NK-92 treated with Interleukin-12 subunit alpha and Interleukin-12 subunit beta, amount 100 ng/mL, for 24 hours (cell line): ENCODE measurements at places on chromosomes 5 and 9.

GRCh38 chr9:108885643-108886348 is 23.7 kb downstream of the ACTL7A start:
- DNase-seq, result no peak

- DNase-seq, result no peak
These were observed 315 bp upstream of the GPR150 start for GRCh38 chr5:95619514-95620029.

DNA sequence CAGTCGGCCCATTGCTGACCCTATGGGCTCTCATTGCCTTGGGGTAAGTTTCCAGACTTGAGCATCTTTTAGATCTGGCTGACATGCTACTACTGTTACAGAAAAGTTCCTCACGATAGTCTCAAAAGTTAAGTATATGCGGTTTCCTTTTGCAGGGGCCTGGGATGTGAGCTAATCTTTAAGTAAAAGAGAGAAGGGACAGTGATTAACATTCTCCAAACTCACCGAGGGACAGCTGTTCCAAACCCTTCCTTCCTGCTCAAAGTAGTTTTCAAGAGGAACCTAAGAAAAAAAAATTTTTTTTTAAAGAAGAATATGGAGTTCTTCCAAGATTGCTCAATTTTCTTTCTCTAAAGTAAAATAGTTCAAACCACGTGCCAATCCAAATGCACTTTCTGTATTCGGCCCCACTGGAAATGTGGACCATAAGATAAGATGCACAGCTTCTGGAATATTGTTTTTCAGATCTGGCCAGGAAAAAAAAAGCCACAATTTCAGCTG is 168.0 kb upstream of the SPRY4 start:
- DNase-seq, result no peak

GRCh38 chr9:26983340-26983739 is 22.1 kb downstream of the LRRC19 start:
- no peak for DNase-seq

GRCh38 chr5:1725641-1726468 is 73.8 kb downstream of the MRPL36 start:
- no peak for DNase-seq

DNA sequence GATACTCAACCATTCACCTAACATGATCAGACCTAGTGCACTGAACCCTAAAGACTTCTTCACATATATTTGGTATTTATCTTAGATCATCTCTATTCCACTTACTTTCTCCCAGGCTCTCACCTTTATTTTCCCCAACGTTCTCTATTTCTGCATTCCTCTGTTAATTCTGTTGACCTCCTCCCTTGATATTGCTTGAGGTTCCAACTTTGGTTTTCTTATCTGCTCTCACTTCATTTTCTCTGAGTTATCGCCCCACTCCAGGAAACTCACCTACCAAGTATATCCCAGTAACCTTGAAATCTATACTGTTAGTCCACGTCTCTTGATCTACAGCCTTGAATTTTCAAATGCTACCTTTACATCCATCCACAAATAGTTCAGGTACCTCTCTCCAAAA is 9.2 kb downstream of the NADK2 start:
- DNase-seq, result no peak

GRCh38 chr5:91345461-91345860 is 37.7 kb downstream of the ARRDC3 start:
- DNase-seq, result no peak

GRCh38 chr9:74804018-74804385 is 83.7 kb downstream of the TRPM6 start:
- DNase-seq, result no peak

DNA sequence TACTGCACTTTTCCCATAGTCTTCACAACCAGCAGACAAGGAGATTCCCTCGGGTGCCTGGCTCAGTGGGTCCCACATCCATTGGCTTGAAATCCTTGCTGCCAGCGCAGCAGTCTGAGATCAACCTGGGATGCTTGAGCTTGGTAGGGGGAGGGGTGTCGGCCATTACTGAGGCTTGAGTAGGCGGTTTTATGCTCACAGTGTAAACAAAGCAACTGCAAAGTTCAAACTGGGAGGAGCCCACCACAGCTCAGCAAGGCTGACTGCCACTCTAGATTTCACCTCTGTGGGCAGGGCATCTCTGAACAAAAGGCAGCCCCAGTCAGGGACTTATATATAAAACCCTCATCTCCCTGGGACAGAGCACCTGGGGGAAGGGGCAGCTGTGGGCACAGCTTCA is 512.3 kb upstream of the MPDZ start:
- DNase-seq, result no peak

DNA sequence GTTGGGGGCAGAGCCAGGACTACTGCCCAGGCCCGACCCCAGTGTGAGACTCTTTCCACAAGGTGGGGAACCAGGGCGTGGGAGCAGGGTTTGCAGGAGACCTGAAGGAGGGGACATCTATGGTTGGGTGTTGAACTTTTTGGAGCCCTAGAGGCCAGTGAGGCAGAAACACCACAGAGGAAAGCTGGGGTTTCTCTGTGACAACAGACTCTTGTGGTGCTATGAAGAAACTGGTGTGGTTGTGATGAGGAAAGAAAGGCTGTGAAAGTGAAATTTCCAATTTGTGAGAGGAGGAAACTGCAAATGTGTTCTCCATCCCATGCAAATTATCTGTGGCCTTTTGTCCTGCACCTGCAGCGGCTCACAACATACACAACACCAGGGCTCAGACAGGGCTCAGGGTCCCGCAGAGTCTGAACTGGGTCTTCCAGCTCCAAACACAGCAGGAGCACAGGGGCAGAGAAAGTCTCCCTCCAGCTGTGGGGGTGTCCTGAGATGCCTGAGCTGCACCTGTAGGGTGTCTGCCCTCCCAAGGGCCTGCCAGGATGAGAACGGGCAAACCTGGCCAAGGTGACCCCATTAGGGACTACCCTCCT is 51.4 kb upstream of the GRHPR start:
- DNase-seq, result no peak

GRCh38 chr5:117713585-117714198 is 1139.1 kb upstream of the SEMA6A start:
- DNase-seq, result no peak

- no peak for DNase-seq
These were observed 235.4 kb downstream of the CDH9 start for GRCh38 chr5:26802944-26803343.

- no peak for DNase-seq
These were observed 272.0 kb downstream of the EFNA5 start for GRCh38 chr5:107398703-107399102.

DNA sequence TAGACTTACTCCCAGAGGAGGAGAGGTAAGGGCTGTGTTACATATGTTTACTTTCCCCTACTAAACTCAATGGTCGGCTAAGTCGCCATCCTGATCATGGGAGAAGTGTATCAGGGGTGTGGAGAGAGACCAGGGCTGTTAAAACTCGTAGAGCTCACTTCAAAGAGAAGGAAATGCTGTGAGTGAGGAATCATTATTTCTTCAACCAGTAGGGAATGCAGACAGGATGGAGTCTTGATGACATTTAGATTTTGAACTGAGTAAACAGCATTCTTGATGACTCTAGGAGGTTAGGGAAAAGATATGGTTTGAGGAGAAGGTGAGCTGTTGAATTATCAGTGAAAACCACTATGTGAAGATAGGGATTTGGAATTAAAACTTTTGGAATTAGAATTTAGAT is 17.3 kb downstream of the RECK start:
- no peak for DNase-seq

DNA sequence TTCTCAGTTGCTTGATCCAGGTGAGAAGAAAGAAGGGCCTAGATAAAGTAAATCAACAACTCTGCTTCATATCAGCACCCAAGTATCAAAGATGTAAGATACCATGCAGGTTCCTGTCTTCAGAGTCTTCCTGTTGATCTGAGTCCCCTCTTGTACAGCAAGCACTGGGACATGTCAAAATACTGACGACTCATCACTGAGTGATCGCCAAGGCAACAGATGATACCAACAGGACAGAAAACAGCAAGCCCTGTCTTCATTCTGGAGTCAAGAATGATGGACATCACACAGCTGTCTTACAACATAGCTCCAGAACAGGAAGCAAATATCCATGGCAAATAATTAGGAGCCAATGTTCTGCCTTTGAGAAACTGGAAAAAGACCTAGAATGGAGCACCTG is 83.7 kb downstream of the TARS1 start:
- no peak for DNase-seq

DNA sequence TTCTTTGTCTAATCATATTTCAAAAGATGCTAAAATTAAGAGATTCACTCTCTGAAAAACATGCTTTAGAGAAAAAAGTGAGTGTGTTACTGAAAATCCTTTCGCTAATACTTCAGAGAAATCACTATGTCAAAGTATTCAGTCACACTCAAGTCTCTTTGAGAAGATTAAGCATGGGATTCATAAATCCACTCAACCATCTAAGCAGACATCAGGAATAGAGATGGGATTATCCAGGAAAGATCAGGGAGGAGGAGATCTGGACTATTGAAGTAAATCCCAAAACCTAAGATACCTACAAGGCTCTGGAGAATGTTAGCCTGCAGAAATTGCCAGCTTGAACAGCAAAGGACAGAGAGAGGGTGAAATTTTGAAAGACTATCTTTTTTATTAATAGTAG is 317.2 kb upstream of the ACO1 start:
- no peak for DNase-seq

DNA sequence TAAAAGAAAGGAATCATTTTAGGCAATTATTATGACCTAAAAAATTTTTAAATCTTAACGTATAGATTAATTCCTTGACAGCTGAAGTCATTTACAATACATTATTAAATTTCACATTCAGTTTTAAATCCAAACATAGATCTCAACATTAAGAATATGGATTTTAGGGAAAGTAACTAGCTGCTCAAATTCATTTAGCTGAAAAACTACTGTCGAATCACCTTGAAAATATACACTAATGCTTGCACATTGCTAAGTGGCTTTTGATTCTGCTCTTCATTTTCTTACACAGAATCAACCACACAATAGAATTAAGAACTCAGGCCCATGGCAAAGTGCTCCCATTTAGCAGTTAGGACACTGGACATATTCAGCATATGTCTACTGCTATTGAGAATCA is 454.2 kb downstream of the RAB3C start:
- DNase-seq, result no peak

- no peak for DNase-seq
These were observed 21.2 kb downstream of the MEGF9 start for GRCh38 chr9:120692901-120693699.

DNA sequence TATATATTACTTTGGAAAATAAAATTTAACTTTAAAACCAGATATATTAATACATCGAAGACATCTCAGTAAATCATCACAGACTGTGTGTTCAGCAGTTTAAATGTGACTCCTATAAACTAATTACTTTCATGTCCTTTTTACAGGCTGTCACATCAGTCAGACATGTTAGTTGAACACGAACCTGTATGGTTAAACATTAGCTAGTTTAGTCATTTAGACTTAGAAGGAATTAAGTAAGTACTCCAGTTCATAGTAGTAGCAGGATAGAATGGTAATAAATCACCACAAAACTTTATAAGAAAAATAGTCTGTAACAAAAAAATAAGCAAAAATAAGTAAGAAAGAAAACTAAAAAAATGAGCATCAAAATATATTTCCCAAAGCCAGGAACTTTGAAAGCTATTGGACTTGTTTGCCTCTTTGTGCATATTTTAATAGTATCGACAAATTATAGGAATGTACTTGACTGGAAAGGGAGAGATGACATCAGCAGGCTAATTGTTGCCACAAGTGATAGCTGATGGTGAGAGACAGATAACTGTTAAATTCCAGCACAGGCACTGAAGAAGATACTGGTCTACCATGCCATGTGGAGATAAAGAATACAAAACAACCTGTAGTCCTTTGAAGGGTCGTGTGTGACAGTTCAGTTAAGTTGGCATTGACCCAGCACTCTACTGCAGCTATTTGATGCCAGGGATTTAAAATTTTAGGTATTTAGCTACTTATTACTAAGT is 83.9 kb downstream of the RIC1 start:
- no peak for DNase-seq

GRCh38 chr5:89421035-89421434 is 538.1 kb upstream of the MEF2C start:
- DNase-seq, result no peak

DNA sequence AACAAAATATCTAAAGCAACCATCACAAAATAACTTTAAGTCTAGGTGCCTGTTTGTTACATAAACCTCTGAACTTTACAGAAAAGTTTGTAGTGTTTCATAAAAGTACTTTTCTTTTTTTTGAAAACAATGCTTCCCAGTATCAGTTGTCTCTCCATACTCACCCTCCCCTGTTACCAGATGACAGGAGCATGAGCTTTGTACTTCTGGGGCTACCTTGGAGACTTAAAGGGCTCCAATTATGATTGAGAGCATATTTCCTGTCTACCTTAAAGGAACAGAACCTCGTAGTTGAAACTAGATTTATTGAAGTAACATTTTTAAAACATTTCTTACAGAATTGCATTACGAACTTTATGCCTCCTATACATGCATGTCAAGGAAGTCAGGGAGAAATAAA is 55.4 kb upstream of the PPP1R2B start:
- no peak for DNase-seq

DNA sequence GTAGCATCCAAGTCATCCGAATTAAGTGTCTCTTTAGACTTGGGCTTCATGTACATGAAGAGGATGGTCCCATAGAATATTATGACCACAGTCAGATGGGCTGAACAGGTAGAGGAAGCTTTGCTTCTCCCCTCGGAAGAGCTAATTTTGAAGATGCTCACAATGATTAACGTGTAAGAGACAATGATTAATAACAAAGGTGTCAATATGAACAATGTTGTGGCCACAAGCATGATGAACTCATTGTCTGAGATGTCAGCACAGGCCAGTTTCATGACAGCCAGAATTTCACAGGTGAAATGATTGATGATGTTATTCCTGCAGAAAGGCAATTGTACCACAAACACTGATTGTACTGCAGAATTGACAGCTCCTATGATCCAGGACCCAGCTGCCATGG is 626 bp downstream of the OR13C2 start:
- no peak for DNase-seq

- DNase-seq, result peak; percentile 44
These were observed 470 bp downstream of the BAG1 start for GRCh38 chr9:33264003-33264472.

DNA sequence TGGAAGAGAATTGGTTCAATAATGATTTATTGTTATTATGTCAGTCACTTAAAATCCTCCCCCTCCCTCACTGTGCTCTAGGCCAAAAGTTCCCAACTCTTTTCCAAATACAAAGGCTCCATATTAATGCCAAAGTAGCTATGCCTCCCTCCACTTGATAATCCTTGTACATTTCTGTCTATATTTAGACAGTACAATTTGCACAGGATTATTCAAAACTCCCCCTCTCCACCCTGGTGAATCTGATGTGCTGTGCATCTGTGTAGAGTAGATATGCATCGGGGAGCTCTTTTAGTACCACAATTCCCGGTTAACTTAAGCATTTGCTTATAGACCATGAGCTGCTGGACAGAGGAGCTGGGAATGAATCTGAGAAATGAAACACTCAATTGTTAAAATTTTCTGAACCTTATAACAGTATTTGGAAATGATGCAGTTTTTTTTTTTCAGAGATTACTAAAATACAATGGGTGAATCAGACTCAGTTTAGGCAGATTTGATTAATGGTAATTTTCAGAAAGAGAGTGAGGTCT is 27.6 kb downstream of the GLRA1 start:
- DNase-seq, result no peak
